ENCODE measurements at places on chromosomes 3 and 15. TPM values are rescaled to one million over a fixed set of nuclear protein-coding genes. Genes with fewer than 3 reads are reported as not detected.

Gene GOLGA8R
- total RNA-seq = 1.5 TPM

Gene P2RY14
- total RNA-seq = not detected

Gene LZTFL1
- total RNA-seq = 17.0 TPM

Gene MON1A
- 12.4 TPM for total RNA-seq

Gene PTPRG
- 30.5 TPM for total RNA-seq

Gene DNAJB11
- 101 TPM for total RNA-seq

Gene CPNE9
- not detected for total RNA-seq

Gene PLCH1
- total RNA-seq = not detected

Gene APBA2
- 53.5 TPM for total RNA-seq

Gene NR2F2
- 68.8 TPM for total RNA-seq

Gene AADACL2
- not detected for total RNA-seq

Gene C3orf22
- not detected for total RNA-seq
